GOT3 (cell line): ENCODE measurements at places on chromosomes 1 and 21.

DNA sequence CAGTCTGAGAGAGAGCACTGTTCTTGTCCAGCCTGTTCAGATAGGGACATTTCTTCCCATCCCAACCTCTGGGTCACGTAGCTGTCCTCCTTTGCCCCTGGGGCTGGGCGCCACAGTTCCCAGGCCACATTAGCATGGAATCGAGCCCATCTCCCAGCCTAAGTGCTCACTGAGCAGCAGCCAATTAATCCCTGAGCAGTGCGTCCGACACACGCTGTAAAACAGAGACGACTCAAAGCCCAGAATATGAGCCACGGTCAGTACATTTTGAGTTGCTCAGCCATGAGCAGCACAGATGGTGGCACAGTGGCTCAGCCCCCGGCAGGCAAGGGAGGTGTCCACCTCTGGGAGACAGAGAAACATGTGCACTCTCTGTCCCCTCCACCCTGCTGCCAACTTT is 267.4 kb downstream of the NPHP4 start:
- no peak for DNase-seq

GRCh38 chr1:86455073-86455472 is 13.7 kb upstream of the CLCA1 start:
- DNase-seq = no peak

GRCh38 chr1:63630666-63631065 is 37.5 kb downstream of the PGM1 start:
- no peak for DNase-seq

DNA sequence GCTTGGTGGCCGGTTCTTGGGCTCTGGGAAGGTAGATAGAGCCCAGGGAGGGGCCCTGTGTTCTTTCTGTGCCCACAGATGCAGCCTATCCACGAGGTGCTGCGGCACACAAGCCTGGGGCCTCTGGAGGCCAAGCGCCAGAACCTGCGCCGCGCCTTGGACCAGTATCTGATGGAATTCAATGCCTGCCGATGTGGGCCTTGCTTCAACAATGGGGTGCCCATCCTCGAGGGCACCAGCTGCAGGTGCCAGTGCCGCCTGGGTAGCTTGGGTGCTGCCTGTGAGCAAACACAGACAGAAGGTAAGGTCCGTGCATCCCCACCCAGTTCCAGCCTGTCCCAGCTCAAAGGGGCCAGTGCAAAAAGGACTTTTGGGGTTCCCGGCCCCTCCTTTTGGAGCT is 53.5 kb downstream of the C8B start:
- no peak for DNase-seq

DNA sequence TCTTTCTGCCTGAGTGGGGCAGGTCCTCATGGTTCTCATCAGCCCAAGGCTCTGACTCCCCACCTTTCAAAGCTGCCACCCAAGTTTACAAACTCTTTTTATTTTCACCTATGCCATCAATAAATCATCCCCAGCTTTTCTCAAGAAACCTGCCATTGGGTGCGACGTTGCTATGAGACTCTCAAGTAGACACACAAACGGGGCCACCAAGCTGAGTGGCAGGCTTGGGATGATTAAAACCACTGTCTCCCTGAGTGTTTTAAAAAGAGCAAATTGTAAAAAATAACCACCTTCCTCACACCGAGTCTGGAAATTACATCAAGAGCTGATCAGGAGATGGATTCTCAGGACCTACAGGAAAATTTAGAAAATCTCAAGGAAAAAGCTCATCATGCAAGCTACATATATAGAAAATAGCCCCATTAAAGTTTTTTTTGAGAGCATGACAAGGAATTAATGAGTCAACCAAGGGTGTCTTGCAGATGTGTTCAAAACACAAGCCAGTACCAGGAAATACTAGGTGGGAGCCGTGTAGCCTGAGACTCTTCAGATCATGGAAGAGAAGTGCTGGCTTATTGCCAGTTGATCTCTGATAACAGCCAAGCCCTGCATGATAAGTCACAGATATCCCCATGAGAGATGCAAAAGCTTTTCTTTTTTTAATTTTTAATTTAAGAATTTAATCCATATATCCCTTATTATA is 158.4 kb upstream of the BACE2 start:
- DNase-seq = no peak

DNA sequence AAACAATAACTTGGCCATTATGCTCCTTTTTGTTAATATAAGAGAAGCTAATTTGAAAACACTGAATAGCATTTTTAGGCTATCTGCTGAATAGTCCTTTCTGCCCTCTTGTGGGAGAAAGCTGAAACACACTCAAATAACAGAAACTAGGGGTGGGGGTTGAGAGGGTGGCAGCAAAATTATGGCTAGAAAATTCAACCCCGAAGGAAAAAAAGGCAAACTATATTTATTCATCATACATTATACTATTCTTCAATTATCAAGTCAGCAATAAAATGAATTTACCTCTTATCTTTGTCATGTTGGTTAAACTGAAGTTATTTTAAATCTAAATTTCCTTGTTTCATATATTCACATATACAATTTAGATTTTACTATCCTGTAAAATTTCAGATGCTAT is 255.9 kb downstream of the FAF1 start:
- DNase-seq = no peak

GRCh38 chr1:232014941-232015340 is 388.4 kb downstream of the DISC1 start:
- DNase-seq = no peak

- no peak for DNase-seq
These were observed at the start of gene UBASH3A for GRCh38 chr21:42403611-42404231. Gene UBASH3A (plus strand): TSS chr21:42403902. CDS start chr21:42403946, 44 bp downstream.

DNA sequence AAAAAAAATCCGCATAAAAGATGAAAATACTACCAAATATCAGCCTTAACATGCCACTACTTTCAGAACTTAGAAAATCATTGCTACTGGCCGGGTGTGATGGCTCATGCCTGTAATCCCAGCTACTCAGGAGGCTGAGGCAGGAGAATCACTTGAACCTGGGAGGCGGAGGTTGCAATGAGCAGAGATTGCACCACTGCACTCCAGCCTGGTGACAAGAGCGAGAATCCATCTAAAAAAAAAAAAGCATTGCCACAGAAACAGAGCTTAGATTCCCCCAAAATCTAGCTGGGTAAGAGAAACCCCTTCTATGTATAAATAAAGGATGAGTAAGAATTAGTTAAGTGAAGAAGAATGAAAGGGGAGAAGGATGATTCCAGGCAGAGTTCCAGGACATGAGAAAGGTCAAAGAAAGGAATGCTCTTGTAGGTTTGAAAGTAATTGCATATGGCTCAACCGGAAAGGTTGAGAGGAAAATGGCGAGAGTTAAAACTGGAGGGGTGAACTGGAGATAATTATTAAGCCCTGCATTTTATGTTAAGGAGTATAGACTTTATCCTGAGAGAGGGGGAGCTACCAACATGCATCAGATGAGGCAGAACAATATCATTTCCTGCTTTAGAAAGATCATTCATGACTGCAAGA is 19.7 kb upstream of the NRDC start:
- no peak for DNase-seq

GRCh38 chr1:224498574-224499170 is 64.1 kb upstream of the WDR26 start:
- DNase-seq = no peak

GRCh38 chr1:204207136-204207616 is 6.6 kb downstream of the GOLT1A start:
- no peak for DNase-seq

DNA sequence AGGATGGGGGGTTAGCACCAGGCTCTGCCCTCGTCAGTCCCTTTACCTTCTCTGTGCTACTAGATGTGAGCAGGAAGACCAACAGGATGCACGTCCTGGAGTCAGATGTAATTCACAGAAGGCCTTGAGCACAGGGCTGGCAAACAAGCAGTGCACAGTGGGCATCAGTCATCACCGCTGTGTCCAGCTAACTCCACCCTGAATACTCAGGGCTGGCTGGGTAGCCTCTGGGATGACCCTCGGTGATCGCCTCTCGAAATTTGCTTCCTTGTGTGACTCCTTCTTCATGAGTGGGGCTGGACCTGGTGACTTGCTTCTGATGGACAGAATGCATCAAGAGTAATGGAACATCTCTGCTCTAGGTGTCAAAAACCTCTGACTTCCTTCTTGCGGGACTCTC is 92.2 kb upstream of the TMPRSS2 start:
- DNase-seq = no peak

DNA sequence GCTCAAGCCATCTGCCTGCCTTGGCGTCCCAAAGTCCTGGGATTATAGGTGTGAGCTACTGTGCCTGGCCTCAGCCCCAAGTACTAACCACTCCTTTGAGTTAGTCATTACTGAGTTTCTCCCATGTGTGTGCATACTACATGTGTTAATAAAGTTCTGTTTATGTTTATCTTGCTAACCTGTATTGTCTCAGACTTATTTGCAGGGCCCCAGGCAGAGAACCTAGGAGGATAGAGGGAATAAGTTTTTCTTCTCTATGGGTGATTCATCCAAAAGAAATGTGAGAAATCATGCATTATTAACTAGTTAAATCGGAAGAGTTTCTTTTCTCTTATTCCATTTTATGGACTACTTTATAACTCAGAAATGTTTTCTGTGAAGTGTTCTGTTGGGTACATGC is 203.9 kb upstream of the CACYBP start:
- no peak for DNase-seq

GRCh38 chr21:35521293-35521692 is 472.2 kb upstream of the RUNX1 start:
- no peak for DNase-seq

- no peak for DNase-seq
These were observed 27.4 kb upstream of the ZBTB21 start for GRCh38 chr21:42037516-42037915.

GRCh38 chr1:247212012-247212411 is 40.2 kb upstream of the ZNF124 start:
- no peak for DNase-seq

- no peak for DNase-seq
These were observed 8.2 kb upstream of the ASAP3 start for GRCh38 chr1:23492132-23492720.

DNA sequence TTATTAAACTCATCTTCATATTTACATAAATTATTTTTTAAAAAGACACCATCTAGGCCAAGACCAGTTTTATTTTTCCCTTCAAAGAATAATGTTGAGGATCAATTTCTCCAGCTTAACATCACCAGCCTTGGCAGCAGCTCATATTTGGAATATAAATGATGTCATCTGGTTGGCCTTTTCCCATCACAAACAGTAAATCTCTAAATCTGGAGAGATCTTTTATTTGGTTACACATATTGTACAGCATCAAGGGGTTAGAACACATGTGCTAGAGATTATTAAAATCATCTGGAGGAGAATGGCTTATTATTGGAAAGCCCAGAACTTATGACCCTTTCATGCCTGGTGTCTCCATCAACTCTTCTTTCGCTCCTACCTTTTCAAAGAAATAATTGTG is 508.8 kb downstream of the PLPP3 start:
- DNase-seq = no peak

DNA sequence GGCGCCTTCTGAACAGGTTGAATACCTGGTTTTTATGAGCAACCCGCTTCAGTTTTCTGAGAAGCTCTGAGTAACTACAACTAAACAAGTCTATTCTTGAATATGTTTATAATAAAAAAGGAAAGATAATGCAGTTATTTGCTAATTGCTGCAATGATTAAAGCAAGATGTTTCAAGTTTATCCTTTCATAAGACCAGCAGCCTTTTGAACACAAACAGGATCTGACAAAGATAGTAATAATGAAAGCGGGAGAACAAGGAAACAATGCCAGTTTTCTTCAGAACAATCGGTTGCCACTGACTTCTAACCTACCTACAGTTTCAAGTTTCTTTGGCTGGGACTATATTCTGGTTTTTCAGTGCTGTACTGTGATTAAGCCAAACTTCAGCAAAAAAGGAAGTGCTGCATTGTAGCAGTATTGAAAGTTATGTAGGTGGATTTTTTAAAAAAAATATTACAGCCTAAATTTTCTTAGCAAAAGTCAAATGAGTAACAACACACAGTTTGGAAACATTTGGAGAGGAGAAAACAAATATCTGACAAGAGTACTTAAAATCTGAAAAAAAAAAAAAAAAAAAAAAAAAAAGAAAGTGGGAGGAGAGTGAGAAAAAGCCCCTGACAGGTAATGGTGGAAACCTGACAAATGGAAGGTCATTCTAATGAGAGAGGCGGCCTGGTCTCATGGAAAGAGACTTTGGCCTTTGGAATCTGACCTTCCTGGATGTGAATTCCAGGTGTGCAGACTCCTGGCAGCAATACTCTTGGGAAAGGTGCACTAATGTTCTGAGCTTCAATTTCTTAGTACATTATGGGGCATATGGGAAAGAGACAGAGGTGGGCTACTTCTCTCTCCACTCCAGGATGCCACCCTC is 11.4 kb downstream of the KCNJ15 start:
- DNase-seq = no peak

DNA sequence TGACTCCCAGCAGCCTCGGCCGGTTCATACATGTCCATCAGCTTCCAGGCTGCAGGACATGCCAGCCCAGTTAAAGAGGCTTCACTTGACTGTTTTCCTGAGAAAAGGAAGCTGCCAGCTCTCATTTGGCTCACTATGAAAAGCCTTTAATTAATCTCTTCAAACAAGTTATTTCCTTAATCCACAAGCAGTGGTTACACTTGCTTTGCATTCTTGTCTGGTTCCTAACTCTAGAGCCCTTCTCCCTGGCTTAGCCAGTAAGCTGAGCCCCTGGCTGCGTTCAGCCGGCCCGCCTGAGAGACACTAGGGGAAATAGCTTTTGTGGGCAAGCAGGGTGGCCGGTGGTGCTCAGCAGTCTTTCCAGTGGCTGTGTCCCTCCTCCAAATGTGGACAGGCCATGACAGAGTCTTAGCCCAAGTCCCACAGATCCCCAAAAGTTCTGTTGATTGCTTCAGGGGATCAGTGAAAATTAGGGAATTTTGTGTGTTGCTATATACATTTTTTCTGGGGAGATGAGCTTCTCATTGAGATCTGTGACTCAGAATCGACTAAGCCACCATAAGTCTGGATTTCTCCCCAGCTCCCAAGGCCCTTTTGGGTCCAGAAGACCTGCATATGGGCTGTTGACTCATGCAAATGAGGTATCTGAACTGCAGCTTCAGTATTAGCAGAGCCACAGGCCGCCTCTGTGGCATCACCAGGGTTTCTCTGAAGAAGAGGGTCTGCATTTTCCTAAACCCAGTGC is 10.1 kb downstream of the ATF3 start:
- DNase-seq = no peak

- DNase-seq = no peak
These were observed 92.6 kb downstream of the ATG4C start for GRCh38 chr1:62876535-62876934.

DNA sequence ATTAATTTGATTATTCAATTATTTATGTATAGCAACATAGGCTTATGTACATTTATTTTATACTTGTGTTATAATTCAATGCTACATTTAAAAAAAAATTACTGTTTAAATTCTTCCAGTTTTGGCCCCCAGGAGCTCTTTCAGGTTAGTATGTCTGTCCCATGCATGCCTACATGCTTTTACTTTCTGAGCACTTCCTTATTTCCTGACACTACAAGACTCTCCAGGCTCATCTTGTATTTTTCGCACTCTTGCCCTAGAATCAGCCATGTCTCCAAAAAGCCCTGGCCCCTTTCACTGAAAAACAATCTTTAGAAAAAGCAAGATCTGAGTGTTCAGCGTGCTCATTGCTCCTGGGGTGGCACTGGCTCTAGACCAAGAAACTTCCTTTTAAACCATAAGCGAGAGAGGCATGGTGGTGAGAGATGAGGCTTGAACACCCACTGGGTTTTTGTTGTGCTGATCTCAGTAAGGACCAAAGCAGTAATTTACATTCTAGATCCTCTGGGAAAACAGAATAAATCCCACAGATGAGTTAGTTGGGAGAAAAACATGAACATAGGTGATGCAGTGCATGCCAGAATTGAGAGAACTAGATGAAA is 95.0 kb downstream of the SLC30A10 start:
- no peak for DNase-seq
